ENCODE measurements at places on chromosomes 7 and 10.

- DNase-seq: peak; percentile 17
These were observed 129.6 kb downstream of the DKK1 start for GRCh38 chr10:52443419-52444388.

- DNase-seq: no peak
These were observed 45.3 kb upstream of the PDLIM1 start for GRCh38 chr10:95335933-95336699.

DNA sequence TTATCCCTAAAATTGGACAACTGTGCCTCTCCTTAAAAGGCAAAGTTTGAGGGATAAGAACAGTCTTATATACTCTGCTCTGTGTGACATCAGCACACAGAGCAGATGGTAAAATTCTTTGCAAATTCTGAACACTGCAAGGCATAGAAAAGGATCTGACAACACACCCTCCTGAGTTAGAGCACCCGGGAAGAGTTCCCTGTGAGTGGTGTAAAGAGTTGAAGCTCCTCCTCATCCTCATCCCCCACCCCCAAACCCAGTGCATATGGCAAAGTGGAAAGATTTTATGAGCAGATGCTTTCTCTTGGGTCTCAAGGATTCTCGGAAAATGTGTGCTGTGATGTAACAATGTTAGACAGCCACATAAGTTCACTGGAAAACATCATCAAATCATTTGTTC is 40.0 kb upstream of the DGKI start:
- no peak for DNase-seq

DNA sequence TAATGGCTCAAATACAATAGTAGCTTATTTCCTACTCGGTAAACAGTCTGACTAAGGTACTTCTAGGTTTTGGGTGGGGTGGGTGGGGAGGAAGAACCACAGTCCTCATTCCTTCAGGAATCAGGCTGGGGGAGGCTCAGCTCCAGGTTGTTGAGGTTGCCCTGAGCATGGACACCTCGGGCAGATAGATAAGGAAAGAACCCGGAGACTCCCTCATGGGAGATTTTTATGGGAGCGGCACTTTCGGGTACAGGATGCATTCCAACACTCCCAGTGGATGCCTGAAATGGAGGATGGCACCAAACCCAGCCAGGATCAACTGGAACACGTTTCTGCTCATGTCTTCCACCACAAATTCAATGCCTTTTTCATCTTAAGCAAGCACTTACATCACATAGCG is 5.5 kb upstream of the GSDME start:
- no peak for DNase-seq

- DNase-seq: peak; percentile 23
These were observed 1078.4 kb downstream of the KCNMA1 start for GRCh38 chr10:76558996-76559891.

DNA sequence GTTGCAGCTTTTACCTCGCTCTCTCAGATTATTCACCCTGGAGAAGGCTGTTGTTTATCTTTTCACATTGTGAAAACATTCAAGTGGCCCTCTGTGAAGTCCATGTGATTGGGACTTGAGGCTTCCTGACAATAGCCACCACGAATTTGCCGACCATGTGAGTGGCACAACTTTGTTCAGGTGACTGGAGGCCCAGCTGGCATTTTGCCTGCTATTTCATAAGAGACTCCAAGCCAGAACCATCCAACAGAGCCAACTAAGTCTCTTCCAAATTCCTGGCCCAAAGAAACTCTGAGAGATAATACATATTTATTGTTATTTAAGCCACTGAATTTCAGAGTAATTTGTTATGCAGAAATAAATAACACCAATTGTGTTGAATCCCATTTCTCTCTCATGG is 38.2 kb upstream of the CCSER2 start:
- DNase-seq: no peak

- DNase-seq: no peak
These were observed 62.8 kb upstream of the ADGRA1 start for GRCh38 chr10:133024704-133025557.

DNA sequence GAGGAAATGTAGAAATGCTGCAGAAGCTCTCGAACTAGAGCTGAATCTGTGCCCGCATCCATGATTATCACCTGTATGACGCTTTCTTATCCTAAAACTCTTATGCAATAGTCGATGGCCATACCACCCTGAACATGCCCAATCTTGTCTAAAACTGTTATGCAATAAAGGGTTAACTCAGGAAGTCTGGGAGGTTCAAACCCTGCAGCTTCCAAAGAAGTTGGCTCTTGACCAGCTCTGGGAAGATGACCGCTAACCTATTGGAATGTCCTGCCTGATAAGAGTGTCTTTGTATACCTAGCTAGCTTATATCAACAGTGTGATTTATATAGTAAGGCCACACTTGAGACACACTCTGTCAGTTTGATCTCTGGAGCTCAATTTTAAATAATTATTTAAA is 3.4 kb upstream of the C10orf88 start:
- DNase-seq: no peak

DNA sequence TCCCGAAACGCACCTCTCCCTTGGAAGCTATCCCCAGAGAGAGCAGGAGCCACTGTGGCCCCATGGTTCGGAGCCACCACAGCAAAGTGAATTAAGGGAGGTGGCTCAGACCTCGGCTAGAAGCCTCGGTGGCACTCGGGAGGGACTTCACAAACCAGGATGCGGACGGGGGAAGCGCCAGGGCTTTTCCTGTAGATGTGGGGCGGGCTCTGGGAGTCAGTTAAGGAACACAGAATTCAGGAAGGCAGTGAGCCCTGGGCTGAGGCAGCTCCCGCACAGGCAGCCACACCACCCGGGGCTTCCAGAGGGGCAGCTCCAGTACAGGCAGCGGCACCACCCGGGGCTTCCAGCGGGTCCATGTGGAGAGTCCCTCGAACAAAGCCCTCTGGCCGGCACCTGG is 42.7 kb upstream of the DPYSL4 start:
- DNase-seq: no peak
